ENCODE measurements at places on chromosomes 12 and 14.

DNA sequence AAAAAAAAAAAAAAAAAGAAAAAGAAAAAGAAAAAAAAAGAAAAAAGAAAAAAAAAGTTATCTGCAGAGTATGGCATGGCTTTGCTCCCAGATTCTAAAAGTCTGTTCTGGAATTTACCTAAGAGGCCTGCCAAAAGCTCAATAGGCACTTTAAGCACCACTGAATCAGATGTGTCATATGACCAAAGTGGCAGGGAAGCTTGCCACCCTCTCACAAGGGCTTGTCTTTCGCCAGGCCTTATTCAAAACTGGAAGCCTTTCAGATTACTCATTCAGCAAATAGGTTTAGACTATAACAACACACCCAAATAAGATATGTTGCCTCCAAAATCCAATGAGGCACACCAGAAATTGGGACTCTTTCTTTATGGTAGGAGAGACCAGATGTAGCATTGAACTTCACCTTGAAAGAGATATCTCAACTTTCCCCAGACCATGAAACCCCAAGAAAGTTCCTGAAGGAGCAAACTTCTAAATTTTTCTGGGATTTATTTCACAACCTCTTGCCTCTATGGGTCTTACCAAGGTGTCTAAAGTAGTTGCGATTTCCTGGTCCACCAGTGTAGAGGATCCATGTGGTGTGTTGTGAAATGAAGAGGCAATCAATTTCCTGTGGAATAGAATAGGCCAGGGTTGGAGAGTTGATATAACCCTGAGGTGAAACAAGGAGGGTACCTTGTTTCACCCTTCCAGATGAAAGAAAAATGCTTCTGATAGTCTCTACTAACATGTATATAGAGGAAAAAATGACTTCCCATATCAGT lies 218.8 kb downstream of the DAD1 start:
- DNase-seq, result no peak

DNA sequence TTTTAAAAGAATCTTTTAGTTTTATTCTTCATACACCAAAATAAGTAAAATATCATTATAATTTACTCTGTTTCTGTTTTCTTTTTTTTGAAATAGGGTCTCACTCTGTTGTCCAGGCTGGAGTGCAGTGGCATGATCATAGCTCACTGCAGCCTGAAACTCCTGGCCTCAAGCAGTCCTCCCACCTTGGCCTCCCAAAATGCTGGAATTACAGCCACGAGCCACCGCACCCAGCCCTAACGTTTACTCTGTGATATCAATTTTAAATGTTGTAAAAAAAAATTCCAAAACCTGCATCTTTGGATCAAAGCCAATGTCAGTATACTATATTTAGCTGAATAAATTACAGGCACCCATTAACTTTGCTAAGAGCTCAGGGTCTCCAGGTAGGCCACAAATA lies 437.1 kb upstream of the USP15 start:
- no peak for DNase-seq

DNA sequence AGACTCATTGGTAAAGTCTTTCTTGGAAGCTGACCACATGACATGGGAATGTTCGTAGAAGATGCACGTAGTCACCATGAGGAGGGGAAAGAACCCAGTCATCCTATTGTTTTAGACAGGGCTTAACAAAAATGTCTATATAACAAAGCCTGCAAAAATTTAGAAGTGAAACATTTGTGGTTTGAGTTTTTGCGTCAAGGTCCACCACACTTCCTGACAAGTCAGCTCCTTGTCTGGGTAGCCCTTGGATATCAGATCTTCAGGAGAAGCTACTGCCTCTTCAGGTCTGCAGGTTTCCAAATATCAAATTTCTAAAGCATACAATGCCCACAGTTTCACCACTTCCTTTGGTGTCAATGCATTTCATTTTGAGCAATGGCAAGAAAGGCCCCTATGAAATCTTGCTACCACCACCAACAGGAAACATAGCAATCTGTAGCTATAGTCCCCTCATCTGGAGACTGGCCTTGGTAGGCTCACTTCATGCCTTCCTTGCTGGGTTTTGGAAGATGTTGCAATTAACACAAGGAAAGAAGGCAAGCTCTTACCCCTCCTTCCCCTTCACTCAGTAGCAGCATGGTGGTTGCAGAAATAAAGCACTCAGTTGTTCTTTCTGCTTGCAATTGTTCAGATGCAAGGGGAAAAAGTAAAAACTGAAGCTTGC lies 235.2 kb downstream of the PCNX1 start:
- no peak for DNase-seq

GRCh38 chr14:74459289-74459946 lies 33.4 kb upstream of the SYNDIG1L start:
- DNase-seq, result no peak

GRCh38 chr12:77031745-77032144 lies 33.6 kb downstream of the E2F7 start:
- DNase-seq, result no peak

GRCh38 chr12:118714051-118714460 lies 267.3 kb upstream of the SRRM4 start:
- DNase-seq, result no peak

GRCh38 chr14:92994131-92994676 lies 71.3 kb downstream of the CHGA start:
- no peak for DNase-seq

- no peak for DNase-seq
These were observed 72.5 kb upstream of the MYL2 start for GRCh38 chr12:110992909-110993308.

Data from NCI-H1417 treated with DMSO at 0.1 percent for 48 hours (cell line).